Stimulated activated CD8-positive, alpha-beta memory T cell treated with anti-CD3 and anti-CD28 coated beads, Interleukin-7, amount 100 ng/mL, for 24 hours (primary cell): ENCODE measurements at places on chromosomes 11 and 22.

DNA sequence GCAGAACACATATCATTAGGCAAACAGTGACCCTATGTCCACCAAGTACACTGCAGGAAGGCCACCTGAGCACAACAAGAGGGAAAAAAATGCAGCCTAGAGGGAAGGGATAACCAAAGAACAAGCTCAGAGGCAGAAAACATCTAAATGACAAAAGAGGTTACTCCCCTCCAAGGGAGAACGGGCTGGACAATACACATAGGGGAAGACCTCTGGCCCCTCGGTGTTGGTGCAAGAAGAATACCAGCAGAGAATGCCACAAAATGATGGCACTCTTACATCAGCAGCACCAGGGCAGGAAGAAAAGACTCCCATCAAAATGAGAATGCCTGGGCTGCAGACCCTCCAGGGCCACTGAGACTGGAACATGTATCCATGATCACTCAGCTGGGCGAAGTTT lies 66.6 kb upstream of the OPCML start:
- DNase-seq = no peak

- no peak for DNase-seq
Observed at GRCh38 chr11:25775603-25776002, 556.3 kb upstream of the ANO3 start.

GRCh38 chr22:49332691-49333090 lies 495.0 kb downstream of the BRD1 start:
- no peak for DNase-seq

DNA sequence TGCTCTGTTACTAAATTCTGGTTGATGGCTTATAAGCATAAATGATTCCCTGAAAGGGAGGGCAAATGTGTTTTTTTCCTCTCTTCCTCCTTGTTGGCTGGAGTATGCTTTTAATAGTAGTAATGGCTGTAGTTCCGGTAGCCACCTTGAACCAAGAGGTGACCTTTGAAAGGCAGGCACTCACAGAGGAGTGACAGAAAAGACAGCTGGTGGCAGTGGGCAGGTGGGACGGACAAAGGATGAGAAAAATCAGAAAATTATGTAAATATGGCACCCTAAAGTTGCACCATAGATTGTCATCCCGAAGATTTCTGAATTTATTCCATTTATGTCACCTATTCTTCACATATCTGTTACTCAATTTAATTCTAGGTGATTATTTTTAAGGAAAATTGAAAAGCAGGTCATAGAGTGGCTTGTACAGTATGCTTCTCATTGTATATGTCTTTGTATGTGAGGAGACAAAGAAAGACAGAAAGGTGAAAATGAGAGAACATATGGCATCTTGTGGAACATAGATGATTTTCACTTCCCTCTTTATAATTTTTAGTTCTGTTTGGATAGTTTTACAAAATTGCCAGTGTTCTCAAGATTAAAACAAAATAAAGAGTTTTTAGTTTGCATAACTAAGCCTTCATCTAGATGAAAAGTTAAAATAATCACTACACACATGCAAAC lies 17.0 kb downstream of the CASP12 start:
- no peak for DNase-seq

DNA sequence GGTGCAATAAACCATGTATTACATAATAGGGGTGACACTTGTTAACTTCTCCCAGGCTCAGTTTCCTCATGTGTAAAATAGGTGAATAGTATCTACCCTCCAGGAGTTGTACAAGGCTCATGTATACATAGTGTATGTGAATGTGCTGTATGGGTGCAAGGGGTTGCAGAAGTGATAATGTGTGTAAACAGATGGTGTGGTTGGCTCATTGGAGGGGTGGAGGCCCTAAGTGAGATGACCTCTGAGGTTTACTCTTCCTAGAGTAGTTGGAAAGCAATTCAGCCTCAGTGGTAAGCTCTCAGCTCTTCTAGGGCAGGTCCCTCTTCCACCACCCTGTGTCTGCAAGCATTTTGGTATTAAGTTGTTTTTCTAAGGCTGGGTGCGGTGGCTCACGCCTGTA lies 102.4 kb downstream of the PTPRJ start:
- DNase-seq = no peak

- no peak for DNase-seq
Observed at GRCh38 chr11:114156782-114157181, 97.3 kb downstream of the ZBTB16 start.

- DNase-seq = no peak
Observed at GRCh38 chr11:116482716-116483115, 290.1 kb downstream of the BUD13 start.

DNA sequence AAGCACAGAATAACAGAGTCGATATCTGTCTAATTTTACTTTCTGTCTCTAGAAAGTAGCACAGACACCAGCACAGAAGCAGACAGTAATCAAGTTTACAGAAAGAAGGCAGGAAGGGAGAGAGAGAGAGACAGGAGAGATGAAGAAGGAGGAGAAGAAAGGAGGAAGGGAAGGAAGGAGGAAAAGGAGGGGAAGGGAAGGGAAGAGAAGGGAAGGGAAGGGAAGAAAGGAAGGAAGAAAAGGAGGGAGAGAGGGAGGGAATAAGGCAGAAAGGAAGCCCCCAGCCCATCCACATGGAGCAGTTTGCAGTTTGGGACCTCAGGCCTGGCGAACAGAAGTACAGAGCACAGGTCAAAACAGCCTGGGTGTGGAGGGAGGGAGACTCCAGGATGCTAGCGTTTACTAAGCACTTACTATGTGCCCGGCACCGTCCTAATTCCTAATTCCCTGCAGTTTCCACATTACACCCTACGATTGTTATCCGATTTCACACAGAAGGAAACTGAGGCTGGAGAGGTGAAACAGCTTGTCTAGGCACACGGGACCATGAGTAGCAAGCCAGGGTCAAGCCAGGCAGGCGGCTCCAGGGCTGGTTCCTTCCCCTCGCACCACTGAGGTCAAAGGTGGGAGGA lies 46.0 kb upstream of the WNT7B start:
- DNase-seq = no peak

- no peak for DNase-seq
Observed at GRCh38 chr11:96015906-96016565, 92.1 kb upstream of the MTMR2 start.

- DNase-seq = no peak
Observed at GRCh38 chr11:117819096-117820040, 5.2 kb downstream of the FXYD2 start.

- no peak for DNase-seq
Observed at GRCh38 chr11:118918128-118918685, 7.5 kb downstream of the BCL9L start.

- DNase-seq = no peak
Observed at GRCh38 chr11:131311776-131312514, 58.5 kb upstream of the NTM start.

GRCh38 chr11:128831174-128832120 lies 35.6 kb downstream of the KCNJ1 start:
- DNase-seq = peak; percentile 78

DNA sequence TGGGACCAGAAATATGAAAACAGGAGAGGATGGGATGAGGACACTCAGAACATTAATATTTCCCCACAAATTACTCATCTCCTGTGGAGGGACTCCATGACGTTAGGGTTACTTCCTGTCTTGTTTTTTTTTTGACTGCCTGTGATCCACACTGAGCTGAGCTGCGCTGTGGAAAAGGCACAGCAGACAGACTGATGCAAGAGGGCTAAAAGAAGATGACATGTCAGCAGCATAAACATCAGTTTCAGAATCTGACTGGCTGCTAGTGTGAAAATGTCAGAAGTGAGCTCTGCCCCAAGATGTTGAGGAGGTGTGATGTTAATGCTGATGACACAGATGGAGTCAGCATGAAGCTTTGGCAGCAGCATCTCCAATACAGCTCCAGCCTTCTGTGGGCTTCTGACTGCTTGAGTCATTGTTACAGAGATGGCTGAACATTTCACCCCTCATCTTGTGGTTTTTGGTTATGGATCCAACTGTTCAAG lies 286.8 kb downstream of the BLID start:
- no peak for DNase-seq

GRCh38 chr22:30328466-30329049 lies 1.8 kb upstream of the TBC1D10A start:
- no peak for DNase-seq

DNA sequence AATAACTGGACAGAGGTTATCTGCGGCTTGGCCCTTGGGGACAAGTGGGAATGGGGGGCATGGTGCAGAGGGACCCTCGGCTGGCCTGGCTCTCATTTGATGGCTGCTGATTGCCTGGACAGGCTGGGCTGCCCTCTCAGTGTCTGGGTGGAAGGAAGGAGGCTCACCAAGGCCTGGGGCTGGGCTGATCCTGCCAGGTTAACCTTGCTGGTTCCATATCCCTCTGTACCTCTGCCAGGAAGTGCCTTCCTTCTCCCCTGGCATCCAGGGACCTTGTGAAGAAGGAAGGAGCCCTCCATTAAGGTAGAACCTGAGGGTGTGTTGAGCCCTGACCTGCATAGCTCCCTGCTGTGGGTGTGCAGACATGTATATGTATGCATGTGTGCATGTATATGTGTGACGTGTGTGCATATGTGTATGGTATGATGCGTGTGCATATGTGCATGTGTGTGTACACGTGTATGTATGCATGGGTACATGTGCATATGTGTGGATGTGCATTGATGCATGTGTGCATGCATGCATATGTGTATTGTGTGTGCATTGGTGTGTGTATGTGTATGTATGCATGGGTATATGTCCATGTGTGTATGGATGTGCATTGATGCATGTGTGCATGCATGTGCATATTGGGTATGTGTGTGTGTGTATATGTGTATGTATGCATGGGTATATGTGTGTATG lies 433.9 kb downstream of the TBC1D22A start:
- DNase-seq = no peak

DNA sequence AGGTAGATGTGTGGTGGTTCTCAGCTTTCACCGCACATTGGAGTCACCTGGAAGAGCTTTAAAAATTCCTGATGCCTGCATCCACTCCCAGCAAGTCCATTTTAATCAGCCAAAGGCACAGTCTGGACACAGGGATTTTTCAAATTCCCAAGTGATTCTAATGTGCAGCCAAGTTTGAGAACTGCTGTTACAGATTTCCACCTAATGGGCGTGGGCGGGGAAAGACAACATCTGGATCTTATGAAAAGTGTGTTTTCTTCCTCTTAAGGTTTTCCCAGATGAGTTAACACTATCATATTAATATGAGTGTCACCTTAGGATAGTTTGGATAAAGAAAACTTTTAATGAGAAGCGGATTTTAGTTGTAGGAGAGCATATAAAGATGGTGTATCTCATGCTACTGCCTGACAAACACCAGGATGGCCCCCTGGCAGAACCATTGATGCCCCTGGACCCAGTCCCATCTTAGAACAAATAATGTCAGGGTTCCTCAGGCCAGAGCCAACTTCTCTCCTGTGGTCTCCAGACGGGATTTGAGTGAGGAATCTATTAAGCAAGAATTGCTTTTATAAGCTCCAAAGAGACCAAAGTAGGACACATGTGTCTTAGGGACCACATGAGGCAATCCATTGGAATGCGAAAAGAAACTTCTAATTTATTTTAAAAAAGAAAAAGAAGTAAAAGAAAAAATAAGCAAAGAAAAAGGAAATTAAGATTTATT lies 31.9 kb downstream of the POU2AF1 start:
- DNase-seq = no peak

DNA sequence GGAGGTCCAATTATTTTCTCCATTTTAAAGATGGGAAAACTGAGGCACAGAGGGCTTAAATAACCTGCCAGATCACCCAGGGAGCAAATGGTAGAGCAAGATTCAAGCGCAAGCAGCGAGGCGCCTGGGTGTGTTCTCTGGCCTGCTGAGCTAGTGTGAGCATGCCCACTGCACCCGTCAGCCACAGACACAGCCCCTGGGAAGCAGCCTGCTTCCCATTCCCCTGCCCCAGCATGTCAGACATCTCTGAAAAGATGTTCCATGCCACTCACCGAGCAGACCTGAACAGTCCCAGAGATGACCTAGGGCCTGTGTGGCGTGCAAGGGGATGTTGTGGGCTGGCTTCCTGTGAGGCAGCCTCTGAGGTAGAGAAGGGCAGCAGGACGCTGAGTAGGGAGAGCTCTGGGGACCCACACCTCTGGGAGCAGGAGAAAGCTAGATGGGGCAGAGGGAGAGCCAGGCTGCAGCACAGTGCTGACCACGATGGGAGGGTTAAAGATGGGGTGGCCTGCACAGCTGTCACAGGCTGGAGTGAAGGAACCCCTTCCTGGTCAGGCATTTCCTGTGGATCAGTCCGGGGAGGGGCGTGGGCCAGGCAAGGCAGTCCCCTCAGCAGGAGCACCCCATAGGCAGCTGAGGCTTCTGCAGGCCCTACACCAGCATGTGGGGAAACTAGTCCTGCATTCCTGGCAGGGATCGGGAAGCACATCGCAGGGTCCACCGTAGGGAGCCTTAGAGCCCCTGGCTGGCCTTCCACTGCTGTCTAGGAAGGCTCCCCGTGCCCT lies 101.4 kb downstream of the GALNT18 start:
- DNase-seq = no peak

- DNase-seq = no peak
Observed at GRCh38 chr11:69909561-69910518, 90.6 kb upstream of the FGF3 start.

- DNase-seq = no peak
Observed at GRCh38 chr11:67054346-67054835, 2.3 kb upstream of the RHOD start.

DNA sequence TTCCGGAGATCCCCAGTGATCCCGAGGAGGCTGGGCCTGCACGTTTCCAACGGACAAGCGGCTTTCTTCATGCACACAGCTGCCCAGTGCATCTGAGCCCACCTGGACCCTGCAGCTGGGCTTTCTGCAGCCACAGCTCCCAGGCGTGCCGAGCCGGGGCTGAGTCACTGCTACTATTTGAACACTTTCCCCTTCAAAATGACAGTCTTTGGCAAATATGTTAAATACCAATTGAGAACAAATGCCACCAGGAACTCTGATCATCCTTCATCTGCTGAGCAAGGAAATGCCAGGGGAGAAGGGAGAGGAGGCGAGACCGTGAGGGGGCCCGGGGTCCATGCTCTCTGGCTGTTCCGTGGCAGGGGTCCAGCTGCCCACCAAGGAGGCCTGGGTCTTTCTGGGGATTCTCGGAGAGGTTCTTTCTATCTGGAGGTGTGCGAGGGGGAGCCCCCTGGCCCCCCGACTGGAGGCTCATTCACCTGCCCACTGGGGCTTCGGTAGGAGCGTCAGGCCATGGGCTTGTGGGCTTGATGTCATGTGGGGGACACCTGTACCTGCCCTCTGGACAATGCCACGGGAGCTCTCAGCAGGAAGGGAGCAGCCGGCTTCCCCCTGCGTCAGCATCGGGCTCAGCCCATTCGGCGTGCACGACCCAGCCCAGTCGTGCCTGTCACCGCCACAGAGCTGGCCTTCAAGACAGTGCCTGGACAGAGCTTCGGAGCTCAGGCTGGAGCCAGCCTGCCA lies 159.6 kb downstream of the CTTN start:
- DNase-seq = no peak
